Left hindlimb (tissue), 1 donor: ENCODE measurements at places on chromosomes 3 and 15.
A peak's percentile ranks its signal among the peaks of the same experiment; 100 is the strongest.

DNA sequence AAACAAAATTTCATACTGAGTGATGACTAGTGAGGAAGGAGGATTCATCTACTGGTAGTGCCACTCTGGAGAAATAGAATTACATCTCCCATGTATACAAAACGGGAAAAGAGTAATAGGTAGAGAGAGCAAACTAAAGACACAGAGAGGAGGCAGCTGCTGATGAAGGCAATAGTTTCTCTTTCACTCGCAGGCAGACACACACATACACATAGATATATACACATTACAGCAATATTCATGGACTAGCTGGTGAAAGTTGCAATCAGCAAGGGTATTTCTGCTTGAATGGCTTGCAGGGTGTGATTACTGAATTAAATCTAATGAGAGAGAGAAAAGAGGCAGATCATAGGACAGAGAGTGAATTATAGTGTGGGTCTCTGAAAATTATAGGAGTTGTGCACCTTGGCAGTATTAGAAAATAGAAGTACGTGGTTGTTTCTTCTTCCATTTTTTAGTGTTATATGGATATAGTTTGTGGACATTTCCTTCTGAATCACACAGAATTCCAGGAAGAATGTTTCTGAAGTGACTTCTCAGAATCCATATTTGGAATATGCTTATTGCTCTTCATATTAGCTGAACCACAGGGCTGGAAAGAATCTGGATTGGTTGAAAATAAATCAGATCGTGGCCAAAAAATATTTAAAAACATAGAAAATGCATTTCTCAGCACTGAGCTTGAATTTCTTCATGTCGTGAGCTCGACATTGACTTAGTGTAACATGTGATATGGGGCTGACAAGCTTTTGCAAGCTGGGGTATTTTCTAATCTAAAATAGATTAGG, 991.2 kb downstream of the TUSC7 start:
- no peak for DNase-seq

DNA sequence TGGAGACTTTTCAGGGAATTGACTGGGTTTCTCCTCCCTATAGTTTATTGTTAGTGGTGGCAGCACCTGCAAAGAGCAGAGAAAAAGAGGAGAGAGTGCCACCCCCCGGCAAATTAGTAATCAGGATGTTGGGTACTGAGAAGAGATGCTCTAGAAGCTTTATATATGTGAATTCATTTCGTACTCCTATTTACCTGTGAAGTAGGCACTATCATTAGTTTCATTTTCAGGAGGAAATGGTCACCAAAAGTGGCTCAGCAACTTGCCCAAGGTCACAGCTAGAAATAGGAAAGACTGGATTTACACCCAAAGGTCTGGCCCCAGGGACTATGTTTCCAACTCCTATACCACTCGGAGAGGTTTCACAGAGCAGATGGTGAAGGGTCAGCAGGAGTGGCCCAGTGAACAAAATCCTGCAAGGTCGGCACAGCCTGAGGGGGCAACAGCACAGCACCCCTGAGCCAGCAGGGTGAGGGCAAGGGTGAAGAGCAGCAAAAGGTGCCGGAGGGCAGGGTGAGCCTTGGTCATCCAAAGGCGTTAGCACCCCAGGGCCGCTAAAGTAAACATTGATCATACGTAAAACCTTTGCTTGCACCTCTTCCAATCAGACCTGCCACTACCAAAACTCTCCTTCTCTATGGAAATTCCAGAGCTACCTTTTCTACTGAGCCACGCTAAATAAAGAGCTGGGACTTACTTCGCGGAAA, 23.6 kb downstream of the VGLL4 start:
- no peak for DNase-seq

DNA sequence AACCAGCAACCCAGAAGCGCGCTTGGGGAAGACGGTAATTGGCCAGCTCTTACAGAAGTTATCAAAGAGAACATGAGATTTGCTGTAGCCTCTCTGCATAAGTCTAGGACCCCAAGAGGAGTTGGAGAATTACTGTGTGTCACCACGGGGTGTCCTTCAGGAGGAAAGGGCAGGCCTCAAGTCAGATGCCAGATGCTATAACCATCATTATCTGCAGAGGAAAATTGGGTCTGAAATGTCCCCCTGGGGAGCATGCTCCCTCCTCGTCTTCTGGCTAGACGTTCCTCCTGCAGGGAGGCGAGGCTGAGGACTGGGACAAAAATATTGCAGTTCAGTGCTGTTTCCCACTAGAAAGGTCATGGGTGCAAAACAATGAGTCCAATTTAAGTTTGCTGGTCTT, 380.5 kb upstream of the CFAP20DC start:
- no peak for DNase-seq

GRCh38 chr3:99817047-99817436, 620 bp upstream of the CMSS1 start:
- DNase-seq, result peak; percentile 50

GRCh38 chr3:159902546-159903314, 85.9 kb upstream of the IL12A start:
- no peak for DNase-seq

DNA sequence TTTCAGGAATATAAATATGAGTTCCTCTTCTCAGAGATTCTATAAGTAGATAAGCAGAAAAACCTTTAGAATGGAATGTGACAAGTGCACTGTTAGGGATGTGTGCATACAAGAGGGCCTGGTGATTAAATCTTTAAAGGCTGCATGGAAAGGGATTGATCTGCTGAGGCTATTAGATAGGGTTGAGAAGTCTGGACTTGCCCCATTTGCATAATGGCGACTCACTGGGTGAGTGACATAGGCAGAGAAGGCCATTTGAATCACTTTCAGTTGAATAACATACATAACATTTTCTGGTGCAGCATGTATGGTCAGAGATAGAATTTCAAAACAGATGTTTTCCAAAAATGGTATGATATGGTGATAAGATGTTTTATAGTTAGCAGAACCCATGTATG, 156.9 kb downstream of the ZNF621 start:
- DNase-seq, result no peak

GRCh38 chr3:27076815-27077630, 292.2 kb downstream of the NEK10 start:
- DNase-seq, result no peak

GRCh38 chr15:69462030-69462492, 9.4 kb downstream of the RPLP1 start:
- DNase-seq, result no peak

DNA sequence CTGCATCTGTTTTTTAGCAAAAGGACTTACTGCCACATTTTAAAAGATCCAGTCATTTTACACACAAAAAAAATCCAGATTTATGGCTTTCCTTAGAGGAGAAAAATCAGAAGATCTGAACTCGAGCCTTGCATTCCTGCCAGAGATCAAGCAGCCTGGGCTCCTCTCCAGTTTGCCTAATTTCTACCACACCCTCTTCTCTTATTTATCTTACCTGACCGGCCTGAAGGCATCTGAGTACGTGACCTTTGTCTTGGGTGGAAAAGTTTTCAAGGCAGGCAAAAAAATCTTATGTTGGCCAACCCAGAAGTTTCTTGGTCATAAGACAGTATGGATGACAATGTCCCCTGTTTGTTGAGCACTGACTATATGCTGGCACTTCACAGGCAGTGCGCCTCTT, 60.3 kb downstream of the CHRD start:
- no peak for DNase-seq

GRCh38 chr3:9398700-9399336, 1.4 kb downstream of the SETD5 start:
- DNase-seq, result no peak

DNA sequence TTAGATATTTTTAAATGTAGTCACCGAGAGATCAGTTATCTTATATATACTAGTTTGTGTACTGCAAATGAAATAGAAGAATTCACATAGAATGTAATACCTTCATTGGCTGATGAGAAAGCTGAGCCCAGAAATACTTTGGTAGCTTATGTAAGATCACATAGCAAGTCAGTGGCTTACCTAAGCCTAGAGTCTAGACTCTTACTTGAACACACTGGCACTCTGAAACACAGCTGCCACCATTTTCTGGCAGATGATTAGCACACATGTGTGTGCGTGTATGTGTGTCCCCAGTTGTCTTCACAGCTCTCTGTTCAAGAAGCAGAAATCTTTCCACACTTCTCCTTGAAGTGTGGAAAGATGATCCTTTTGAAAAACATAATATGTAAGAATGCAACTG, 124.3 kb downstream of the NEO1 start:
- no peak for DNase-seq

- peak; percentile 77 for DNase-seq
Measured at GRCh38 chr15:70627734-70628548, 135.4 kb downstream of the UACA start.

DNA sequence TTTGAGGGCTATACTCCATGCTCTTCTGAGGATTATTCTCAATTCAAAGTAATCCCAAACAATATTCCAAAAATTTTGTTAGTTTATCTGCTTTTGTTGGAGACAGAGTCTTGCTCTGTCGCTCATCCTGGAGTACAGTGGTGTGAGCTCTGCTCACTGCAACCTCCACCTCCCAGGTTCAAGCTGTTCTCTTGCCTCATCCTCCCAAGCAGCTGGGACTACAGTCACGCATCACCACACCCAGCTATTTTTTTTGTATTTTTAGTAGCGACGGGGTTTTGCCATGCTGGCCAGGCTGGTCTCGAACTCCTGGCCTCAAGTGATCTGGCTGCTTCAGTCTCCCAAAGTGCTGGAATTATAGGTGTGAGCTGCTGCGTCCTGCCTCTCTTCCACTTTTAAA, 39.1 kb downstream of the MEF2A start:
- no peak for DNase-seq

GRCh38 chr3:119657887-119658702, 2.3 kb downstream of the POPDC2 start:
- no peak for DNase-seq

GRCh38 chr15:70505411-70505919, 257.9 kb downstream of the UACA start:
- DNase-seq, result no peak

DNA sequence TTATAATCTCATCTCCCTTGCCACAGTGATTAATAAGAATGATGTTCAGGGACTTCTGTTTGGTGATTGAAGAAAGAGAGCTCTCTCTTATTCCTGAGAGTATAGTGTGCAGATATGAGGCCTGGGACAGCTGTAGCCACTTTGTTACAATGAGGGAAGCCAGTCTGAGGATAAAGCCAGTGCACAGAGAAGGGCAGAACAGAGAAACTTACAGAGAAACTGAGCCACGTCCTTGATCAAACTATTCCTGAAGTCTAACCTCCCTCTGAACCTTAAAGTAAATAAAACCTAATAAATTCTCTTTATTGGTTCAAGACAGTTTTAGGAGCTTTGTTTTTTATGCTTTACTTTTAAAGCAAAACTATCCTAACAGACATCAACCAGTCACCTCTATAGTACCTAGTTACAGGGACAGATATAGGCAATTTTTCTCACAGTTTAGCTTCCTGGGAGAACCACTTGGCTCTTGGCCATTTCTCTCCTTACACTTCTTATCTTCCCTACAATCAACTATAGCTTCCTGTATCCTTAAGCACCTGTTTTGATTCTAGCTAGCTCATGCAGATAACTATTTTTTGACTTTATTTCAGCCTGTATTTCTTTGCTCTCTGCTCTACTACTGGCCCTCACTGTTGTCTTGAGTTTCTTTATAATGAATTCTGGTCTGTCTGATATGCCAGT, 284.4 kb downstream of the SHQ1 start:
- DNase-seq, result no peak

DNA sequence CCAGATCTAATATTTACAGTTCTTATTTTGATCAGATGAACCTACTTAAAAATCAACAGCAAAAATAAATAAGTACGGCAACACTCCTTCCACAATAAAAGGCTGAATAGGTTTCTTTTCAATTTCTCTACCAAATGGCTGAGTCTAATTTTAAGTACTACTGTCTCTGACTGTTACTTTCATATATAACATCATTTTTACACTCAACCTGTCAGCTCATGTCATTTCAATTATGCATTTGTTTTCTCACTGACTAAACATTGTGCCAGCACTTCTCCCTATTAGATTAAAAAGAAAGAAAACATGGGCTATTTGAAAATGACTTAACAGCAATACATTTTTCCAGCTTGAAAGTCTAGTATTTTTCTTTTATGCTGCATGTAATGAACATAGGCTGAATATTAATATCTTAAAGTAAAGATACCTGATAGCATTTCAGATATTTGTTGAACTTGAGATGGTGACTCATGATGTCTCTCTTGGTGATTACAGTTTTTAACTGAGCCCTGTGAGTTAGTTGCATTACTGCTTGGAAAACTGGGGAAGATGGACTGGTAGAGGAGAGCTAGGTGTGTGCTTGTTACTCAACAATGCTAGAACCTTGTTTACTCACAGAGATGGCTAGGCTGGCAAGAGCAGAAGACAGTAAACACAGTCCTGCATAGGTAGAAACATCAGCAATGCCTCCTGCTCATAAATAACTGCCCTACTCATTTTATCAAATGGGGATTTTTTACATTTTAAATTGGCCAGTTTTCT, 73.9 kb downstream of the PEX5L start:
- no peak for DNase-seq

- no peak for DNase-seq
Measured at GRCh38 chr3:87367736-87368135, 91.4 kb upstream of the POU1F1 start.

GRCh38 chr3:65381496-65382010, 657.2 kb downstream of the MAGI1 start:
- DNase-seq, result no peak

DNA sequence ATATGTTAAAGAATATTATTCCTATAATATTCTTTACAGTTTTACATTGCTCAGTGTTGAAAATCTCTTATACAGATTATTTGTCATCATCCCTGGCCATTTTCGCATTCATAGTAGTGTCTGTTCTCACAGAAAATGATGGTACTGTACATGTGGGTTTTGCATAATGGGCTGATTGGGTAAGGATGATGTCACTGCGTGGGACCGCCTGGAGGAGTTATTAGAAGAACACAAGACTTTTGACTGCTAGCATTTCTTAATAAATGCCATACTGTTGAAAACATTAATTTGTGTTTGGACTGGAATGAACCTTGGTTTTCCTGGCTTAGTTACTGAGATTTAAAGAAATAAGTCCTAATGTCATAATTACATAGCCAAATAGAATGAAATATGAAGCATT, 20.3 kb downstream of the LRCH3 start:
- DNase-seq, result peak; percentile 45

- DNase-seq, result peak; percentile 72
Measured at GRCh38 chr3:65439641-65440284, 599.0 kb downstream of the MAGI1 start.

DNA sequence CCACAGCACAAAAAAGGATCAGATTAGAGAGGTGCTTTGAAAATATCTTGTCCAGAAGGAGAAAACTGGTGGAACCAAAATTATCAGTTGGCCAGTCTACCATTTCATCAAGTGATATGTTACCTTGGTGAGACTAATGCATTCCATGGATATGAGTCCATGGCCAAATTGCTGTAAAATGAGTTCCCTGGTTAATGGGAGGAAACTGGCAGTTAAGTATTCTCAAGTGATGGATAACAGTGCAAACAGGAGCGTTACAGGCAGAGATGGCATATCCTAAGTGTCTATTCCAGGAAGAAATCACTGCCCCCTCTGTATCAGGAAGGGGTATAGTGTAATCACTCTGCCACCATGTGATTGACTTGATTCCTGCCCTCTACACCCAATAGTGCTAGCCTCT, 34.0 kb downstream of the MYRIP start:
- DNase-seq, result no peak
